ENCODE measurements at places on chromosomes 7 and 10. TPM values are rescaled to one million over a fixed set of nuclear protein-coding genes. Genes with fewer than 3 reads are reported as not detected.

The CACNB2 gene
- total RNA-seq, result 14.6 TPM

- DNase-seq, result no peak
Observed at GRCh38 chr7:130276796-130277762, 10.4 kb downstream of the CPA2 start.

The CLDN3 gene
- total RNA-seq, result not detected

GRCh38 chr10:18399158-18399557, 252.2 kb downstream of the NSUN6 start:
- no peak for DNase-seq

- DNase-seq, result no peak
Observed at GRCh38 chr7:46484906-46485305, 563.8 kb upstream of the IGFBP3 start.

The ADD3 gene
- 197 TPM for total RNA-seq

The CYP17A1 gene
- not detected for total RNA-seq

- DNase-seq, result no peak
Observed at GRCh38 chr7:133584956-133585668, 332.2 kb downstream of the EXOC4 start.

DNA sequence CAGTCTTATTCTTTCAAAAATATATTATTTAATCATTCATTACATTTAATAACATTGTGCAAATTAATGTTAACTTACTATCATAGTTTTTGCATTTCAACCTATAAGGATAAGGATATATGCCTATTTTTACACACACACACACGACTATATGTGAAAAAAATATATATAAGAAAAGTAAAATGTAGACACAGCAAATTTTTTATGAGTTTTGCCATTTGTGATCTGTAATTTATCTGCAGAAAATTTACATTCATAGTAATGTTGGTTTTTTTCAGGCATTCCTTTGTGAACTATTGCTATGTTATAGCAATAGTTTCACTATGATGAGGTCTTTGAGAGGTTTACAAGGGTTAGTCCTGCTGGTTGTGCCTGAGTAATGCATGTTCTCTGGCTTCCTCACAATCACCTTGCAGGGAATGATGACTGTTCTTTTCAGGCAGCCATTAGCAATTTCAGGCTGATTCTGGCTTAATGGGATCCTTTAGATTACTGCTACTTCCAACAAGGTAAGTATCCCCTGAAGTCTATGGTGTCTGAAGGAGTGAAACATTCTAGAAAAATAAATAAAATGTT, 183.7 kb upstream of the CDK1 start:
- DNase-seq, result no peak

GRCh38 chr10:72080042-72080975, 8.0 kb downstream of the SPOCK2 start:
- no peak for DNase-seq

The MRPL32 gene
- total RNA-seq, result 42.9 TPM

- no peak for DNase-seq
Observed at GRCh38 chr10:122021828-122022227, 32.9 kb downstream of the TACC2 start.

The PLXNA4 gene
- total RNA-seq, result 22.7 TPM

The LIPA gene
- total RNA-seq, result 83.3 TPM

The STEAP1B gene
- 5.1 TPM for total RNA-seq

The ZNF467 gene
- total RNA-seq, result 18.5 TPM

The OIT3 gene
- total RNA-seq, result 0.15 TPM

DNA sequence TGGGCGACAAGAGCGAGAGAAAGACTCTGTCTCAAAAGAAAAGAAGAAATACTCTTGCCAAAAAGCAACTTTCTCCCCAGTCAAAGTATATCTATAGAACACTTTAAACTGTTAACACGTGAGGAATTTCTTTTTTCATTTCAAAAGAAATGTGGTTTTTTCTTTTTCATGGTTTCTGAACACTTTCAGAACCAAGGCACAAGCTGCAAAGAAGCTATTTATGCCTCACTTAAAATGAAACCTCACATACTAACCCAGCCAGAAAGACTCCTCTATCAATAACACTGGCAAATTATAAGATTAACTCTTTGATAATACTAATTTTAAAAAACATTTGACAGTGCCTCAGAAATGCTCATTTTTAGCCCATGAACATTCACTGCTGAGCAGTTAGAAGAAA, 20.9 kb downstream of the TBX20 start:
- no peak for DNase-seq

DNA sequence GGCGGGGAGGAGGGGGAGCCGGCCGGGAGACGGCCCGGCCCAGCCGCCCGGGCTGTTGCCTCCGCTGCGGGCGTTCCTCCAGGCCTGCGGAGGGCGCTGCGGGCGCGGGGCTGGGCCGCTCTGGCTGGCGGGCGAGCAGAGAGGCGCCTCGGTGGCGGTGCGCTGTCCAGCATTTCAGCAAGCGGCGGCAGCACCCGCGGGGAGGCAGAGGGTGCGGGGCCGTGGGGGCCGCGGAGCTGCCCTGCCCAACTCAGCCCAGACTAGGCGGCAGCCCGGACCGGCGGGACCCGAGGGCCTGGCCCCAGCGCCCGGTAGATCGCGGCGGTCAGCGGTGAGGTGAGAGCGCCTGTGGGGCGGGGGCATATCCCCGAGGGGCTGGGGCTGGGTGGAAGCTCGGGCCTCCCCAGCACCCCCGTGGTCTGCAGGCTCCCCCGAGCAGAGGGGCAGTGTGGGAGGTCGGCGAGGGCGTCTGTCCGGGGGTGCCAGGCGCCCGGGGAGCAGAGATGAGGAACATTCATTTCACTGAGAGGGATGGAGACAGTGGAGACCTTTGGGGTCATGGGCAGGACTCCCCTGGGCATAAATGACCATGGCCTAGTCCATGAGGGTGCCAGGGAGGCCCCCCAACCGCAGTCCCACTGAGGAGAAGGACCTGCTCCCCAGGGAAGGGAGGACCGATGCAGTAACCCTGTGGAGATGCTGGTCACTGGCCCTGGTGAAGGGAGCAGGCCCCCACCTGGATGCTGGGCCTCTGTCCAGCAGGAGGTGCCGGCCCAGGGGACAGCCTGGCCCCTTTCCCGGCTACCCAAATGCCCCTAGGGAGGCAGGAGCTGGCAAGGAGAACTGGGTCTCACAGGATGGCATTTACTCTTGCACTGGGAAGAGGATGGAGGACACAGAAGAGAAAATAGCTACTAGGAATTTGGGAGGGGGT, at the start of gene SRRM3:
TSS of gene SRRM3 (plus strand) at position 165 of the 934 bp plus-strand sequence. CDS start 33,171 bp downstream, outside the sequence.
- DNase-seq, result peak; percentile 93

GRCh38 chr7:29955799-29956486, 33.7 kb downstream of the SCRN1 start:
- DNase-seq, result peak; percentile 59

The UCMA gene
- not detected for total RNA-seq

- no peak for DNase-seq
Observed at GRCh38 chr10:93753621-93754250, 4.0 kb upstream of the LGI1 start.

GRCh38 chr10:112137154-112137987, 46.2 kb downstream of the GPAM start:
- peak; percentile 88 for DNase-seq

DNA sequence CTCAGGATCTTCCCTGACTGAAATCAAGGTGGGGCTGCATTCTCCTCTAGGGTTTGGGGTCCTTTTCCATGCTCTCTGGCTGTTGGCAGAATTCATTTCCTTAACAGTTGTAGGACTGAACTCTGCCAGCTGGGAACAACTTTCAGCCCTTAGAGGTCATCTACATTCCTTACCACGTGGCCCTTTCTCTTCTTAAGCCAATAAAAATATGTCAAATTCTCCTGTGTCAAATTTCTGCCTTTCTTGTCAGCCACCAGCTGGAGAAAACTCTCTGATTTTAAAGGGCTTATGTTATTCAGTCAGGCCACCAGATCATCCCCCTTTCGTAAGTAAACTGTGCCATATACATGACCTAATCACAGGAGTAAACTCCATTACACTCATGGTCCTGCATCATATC, 95.3 kb upstream of the IL6 start:
- no peak for DNase-seq

- DNase-seq, result no peak
Observed at GRCh38 chr10:116353817-116354216, 29.6 kb downstream of the CCDC172 start.

The FAM25A gene
- total RNA-seq, result not detected

DNA sequence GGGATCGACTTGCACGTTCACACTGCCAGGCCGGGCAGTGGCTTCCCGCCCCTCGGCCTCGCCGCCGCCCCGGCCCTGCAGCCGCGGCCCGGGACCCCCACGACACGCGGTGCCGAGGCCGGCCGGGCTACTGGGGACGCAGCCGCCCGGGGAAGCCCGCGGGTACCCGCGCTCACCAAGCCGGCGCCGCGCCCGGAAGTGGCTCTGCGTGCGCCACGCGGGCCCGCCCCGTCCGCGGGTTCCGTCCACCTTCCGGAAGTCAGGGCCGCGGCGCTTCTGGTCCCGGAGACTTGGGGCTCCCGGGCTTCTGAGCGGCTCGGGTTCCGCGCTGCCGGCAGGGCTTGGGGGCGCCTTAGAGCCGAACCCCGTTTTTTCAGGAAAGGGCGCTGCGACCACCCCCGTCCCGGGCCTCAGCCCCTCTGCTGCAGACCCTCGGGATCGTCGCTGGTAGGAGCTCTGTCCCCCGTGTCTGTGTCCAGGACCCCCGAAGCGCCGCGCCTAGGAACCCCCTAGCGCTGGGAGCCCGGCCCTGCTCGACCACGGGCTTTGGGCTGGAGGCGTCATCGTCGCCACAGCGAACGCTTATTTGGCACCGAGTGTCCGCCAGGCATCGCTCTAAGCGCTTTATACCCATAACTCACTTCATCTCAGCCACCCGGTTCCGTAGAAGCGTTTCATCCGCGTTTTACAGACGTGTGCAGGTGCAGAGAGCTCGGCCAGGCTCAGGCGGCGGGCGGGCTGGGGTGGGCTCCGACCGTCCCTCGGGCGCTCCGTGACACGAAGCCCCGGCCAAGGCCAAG, at the start of gene PSMG3:
TSS of gene PSMG3 (minus strand) at position 200 of the 800 bp plus-strand sequence. CDS start 693 bp downstream, outside the sequence.
- peak; percentile 95 for DNase-seq

GRCh38 chr10:111600772-111601171, 523.9 kb downstream of the ADRA2A start:
- DNase-seq, result no peak

The NANOS1 gene
- 1.4 TPM for total RNA-seq

The EIF4EBP2 gene
- 60.5 TPM for total RNA-seq

DNA sequence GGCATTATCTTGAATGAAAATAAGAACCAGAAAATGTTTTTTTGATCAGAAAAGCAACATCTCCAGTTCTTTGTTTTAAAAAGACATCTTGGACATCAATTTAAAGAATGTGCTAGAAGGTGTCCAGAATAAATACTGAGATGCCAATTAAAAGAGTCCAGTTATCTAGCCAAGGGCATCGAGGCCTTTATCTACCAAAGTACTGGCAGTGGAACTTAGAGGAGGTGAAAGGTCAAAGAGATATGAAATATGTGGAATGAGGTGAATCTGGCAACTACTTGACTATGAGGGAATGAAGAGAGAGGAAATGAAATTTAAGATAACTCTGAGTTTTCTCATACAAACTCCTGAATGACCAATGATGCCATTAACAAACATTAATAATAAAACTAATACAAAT, 154.3 kb upstream of the GNAI1 start:
- no peak for DNase-seq

The TCF7L2 gene
- total RNA-seq, result 57.8 TPM

- DNase-seq, result no peak
Observed at GRCh38 chr10:110737886-110738634, 93.9 kb downstream of the RBM20 start.

GRCh38 chr10:100887761-100888296, 24.9 kb upstream of the SLF2 start:
- no peak for DNase-seq

DNA sequence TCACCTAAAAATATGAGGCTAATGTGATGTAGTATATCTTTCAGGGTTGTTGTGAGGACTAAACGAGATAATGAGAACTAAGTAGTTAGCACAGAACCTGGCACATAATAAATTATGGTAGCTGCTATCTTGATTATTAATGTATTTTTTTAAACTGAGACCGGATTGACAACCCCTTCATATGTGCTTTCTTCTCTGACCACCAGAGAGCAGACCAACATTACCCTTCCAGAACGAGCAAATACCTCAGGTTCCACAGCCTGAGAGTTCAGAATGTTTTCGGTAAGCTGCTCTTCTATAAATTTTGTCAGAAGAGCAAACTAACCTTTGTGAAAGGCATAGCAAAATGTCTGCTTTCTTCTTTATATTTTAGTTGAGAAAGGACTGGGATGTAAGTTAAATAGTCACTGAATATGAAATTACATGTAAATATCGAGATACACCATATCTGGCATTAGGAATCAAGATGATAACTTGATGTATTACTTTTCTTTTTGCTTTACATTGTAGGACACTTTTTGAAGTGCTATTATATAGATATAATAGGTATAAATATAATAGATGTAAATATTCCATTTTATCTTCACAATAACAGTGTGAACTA, 13.6 kb upstream of the BPGM start:
- DNase-seq, result no peak

The OR2A5 gene
- total RNA-seq, result not detected

DNA sequence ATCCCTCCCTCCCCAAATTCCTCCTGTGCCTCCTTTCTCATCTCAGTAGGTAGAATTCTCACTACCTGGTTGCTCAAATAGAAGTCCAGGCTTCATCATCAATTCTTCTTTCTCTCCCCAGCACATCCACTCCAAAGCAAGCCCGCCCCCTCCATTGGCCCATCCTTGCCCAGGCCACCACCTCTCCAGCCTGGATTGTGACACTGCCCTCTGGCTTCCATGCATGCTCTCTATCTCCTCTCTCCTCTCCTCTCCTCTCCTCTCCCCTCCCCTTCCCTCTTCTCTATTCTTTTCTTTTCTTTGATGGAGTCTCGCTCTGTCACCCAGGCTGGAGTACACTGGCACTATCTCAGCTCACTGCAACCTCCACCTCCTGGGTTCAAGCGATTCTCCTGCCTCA, 144.9 kb downstream of the UBE2H start:
- DNase-seq, result no peak

The RNF148 gene
- 1.5 TPM for total RNA-seq

- no peak for DNase-seq
Observed at GRCh38 chr7:91212582-91212981, 51.7 kb upstream of the FZD1 start.

The RNF32 gene
- total RNA-seq, result 0.72 TPM

GRCh38 chr10:78937800-78938694, 130.7 kb upstream of the ZMIZ1 start:
- DNase-seq, result no peak

The SEC61A2 gene
- 8.7 TPM for total RNA-seq

DNA sequence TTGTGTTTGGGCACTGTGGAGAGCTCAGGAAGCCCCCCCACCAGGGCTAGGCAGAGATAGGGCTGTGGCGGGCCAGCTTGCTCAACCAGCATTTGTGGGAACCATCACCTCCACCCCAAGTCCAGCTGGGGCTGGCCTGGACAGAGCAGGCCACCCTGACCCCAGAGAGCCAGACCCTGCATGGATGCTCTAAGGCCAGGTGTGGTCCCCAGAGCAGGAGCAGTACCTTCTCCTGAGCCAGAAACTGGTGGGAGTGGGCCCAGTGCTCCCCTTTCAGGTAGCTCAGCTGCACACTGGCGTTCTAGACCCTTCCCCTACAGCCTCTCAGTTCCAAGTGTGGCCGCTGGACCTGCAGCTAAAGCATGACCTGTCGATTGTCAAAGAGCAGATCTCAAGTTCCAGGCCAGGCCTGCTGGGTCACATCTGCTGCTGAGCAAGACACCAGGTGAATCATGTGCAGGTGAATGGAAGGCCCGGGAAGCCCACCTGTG, 57.2 kb downstream of the RASGEF1A start:
- DNase-seq, result peak; percentile 59
